Astrocyte (in vitro differentiated cells and primary cell): ENCODE measurements at places on chromosomes 2 and 18. TPM values are rescaled to one million over a fixed set of nuclear protein-coding genes. Genes with fewer than 3 reads are reported as not detected.

- H3K27me3 ChIP-seq = no peaks in the 10 kb centered on the region
- peak overlapping the region; percentile 52 for H3K27ac ChIP-seq
- no peak overlapping the region for H3K4me3 ChIP-seq
- peaks cover 40% of the 10 kb centered on the region for H3K4me1 ChIP-seq
- peak; percentile 96 for DNase-seq
- H3K36me3 ChIP-seq = no peaks in the 10 kb centered on the region
Observed at GRCh38 chr18:55141318-55141717, 182.1 kb upstream of the CCDC68 start.

- no peaks in the 10 kb centered on the region for H3K27me3 ChIP-seq
- H3K4me3 ChIP-seq = peak overlapping the region; percentile 96
- H3K4me1 ChIP-seq = peaks cover 10% of the 10 kb centered on the region
- peak overlapping the region; percentile 87 for H3K27ac ChIP-seq
Observed at GRCh38 chr18:28175930-28176697, 816 bp downstream of the CDH2 start.

DNA sequence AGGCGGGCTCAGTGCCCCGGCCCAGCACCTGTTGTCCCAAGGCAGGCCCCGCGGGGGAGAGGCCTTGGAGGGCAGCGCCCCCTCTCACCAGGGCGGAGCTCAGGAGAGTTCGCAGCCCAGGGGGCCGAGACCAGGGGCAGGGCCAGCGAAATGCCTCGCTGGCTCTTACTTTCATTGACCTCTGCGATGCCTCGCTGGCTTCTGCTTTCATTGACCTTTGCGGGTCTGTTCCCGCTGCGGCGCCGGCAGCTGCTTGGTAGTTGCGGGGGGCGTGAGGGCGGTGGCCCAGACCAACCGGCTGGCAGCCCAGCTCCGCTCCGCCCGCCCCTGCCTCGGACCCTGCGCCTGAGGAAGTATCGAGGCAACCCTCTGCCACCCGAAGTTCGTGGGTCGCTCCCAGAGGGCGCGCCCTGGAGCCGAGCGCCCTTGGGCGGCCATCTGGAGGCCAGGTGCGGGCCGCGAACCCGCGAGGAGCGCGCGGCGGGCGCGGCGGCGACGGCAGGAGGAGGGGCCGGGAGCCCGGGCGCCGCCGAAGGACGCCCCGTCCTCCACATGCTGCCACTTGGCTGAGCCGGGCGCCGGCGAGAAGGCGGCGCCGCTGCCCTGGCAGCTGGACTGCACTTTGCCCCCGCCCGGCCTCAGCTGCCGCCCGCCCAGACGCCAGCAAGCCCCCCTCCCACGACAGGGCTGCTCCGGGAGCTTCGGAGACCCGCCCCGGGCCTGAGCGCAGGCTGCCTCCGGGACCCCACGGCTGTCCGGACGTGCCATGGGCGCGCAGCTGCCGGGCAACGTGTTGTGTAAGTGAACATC is 118.0 kb upstream of the MSTN start:
- H3K27me3 ChIP-seq = no peaks in the 10 kb centered on the region
- H3K27ac ChIP-seq = no peak overlapping the region
- peak overlapping the region; percentile 58 for H3K4me3 ChIP-seq
- H3K4me1 ChIP-seq = peaks cover 9% of the 10 kb centered on the region
- DNase-seq = no peak

- H3K4me3 ChIP-seq = no peak overlapping the region
- H3K4me1 ChIP-seq = no peaks in the 10 kb centered on the region
- H3K27ac ChIP-seq = no peak overlapping the region
- DNase-seq = no peak
- no peaks in the 10 kb centered on the region for H3K27me3 ChIP-seq
Observed at GRCh38 chr2:213172641-213173040, 21.2 kb upstream of the IKZF2 start.

GRCh38 chr2:10495311-10495987 is 47.3 kb upstream of the ODC1 start:
- no peak overlapping the region for H3K4me3 ChIP-seq
- no peaks in the 10 kb centered on the region for H3K27me3 ChIP-seq
- H3K4me1 ChIP-seq = peaks cover 18% of the 10 kb centered on the region
- H3K36me3 ChIP-seq = no peaks in the 10 kb centered on the region
- no peak for DNase-seq

DNA sequence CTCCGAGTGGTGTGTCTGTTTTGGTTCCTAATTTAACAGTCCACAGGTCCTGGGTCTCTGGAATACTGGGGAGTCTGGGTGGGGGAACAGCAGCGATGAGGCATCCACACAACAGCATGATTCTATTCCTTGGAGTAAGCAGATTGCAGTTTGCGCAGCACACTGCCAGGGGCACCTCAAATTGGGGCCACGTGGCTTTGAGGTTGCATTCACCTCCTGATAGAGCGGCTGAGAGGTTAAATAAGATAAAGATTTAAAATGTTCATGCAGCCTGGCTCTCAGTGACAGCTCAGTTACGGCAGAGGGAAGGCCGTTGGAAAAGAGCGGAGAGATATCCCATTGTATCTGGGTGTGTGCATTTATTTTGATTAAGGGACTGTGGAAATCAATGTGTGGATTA is 202.3 kb downstream of the ASB1 start:
- no peaks in the 10 kb centered on the region for H3K27me3 ChIP-seq
- no peak for DNase-seq
- no peaks in the 10 kb centered on the region for H3K36me3 ChIP-seq
- no peak overlapping the region for H3K27ac ChIP-seq
- no peak overlapping the region for H3K4me3 ChIP-seq
- no peaks in the 10 kb centered on the region for H3K4me1 ChIP-seq

DNA sequence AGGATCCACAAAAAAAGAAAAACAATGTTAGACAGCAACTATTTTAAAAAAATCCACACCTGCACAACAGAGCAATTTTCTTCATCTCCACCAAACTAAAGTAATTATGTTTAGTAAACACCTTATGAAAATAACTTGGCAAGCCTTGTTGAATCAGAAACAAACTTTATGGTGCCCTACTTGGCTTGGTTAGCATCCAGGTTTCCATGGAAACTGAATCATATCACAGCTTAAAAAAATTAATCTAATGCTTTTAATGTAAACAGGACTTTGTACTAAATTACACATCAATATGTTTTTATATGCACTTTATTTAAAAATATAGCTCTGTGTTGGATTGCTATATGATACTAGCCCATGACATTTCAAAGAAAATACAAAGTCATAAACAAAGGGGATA is 1882.4 kb downstream of the SUCLG1 start:
- no peak overlapping the region for H3K4me3 ChIP-seq
- no peak overlapping the region for H3K27ac ChIP-seq
- H3K4me1 ChIP-seq = no peaks in the 10 kb centered on the region

GRCh38 chr2:221774136-221774535 is 202.0 kb upstream of the EPHA4 start:
- H3K27ac ChIP-seq = no peak overlapping the region
- no peaks in the 10 kb centered on the region for H3K4me1 ChIP-seq
- no peaks in the 10 kb centered on the region for H3K27me3 ChIP-seq
- no peak overlapping the region for H3K4me3 ChIP-seq

DNA sequence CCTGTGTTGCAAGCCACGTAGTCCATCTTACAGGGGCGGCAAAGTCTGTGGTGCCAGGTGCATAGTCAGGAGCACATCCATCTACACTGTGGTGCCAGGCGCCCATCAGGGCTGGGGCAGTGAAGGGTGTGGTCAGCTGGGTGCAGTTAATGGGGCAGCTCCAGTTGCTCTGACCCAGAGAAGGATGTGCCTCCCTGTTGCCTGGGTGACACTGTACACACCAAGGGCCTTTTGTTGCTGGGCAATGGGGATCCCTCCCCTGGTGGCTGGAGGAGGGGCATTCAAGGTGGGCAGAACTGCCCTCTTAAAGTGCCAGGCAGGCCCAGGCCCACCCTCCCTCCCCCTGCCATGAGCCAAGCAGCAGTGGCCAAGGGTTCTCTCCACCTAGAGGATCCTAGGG is 28.3 kb upstream of the IMP4 start:
- DNase-seq = no peak
- H3K27me3 ChIP-seq = no peaks in the 10 kb centered on the region
- H3K4me3 ChIP-seq = no peak overlapping the region
- H3K4me1 ChIP-seq = no peaks in the 10 kb centered on the region

DNA sequence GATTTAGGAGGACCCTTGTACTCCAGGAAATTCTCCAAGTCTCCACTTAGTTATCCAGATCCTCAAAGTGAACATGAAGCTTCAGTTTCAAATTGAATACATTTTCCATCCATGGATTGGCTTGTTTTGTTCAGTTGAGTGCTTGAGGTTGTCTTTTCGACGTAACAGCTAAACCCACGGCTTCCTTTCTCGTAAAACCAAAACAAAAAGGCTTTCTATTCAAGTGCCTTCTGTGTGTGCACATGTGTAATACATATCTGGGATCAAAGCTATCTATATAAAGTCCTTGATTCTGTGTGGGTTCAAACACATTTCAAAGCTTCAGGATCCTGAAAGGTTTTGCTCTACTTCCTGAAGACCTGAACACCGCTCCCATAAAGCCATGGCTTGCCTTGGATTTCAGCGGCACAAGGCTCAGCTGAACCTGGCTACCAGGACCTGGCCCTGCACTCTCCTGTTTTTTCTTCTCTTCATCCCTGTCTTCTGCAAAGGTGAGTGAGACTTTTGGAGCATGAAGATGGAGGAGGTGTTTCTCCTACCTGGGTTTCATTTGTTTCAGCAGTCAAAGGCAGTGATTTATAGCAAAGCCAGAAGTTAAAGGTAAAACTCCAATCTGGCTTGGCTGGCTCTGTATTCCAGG is at the start of gene CTLA4:
TSS of gene CTLA4 (plus strand) at position 211 of the 640 bp plus-strand sequence. CDS start at position 383, 172 bp downstream.
- no peak within 1 kb of the TSS for H3K4me3 ChIP-seq
- H3K4me1 ChIP-seq = no peaks in the 10 kb centered on the region
- DNase-seq = no peak
- H3K36me3 ChIP-seq = no peaks in the 10 kb centered on the region
- H3K27me3 ChIP-seq = peaks cover 9% of the 10 kb centered on the region

DNA sequence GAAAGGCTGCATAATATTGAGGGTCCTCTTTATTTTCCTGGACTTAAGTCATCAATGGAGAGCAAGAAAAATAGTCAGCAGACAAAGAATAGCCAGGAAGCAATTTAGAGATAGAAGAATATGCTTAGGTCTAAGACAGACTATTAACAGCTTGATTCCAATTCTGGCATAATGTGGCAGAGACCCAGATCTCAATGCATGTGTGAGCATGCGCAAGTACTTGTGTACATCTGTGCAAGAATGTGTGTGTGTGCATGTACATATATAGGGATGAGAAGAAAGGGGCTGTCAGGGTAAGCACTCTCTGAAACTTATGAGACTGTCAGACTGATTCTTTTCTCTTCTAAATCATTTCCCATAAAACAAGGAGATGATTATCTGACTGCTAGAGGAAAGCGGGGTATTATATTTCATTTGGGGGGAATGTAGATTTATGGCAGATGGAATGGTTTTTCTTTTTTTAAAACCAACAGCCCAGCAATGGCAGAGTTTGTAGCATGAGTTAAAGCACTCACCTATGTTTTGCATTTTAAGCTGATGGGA is 381.3 kb upstream of the SPRED2 start:
- no peak overlapping the region for H3K27ac ChIP-seq
- H3K4me3 ChIP-seq = no peak overlapping the region
- no peaks in the 10 kb centered on the region for H3K4me1 ChIP-seq
- no peaks in the 10 kb centered on the region for H3K36me3 ChIP-seq

DNA sequence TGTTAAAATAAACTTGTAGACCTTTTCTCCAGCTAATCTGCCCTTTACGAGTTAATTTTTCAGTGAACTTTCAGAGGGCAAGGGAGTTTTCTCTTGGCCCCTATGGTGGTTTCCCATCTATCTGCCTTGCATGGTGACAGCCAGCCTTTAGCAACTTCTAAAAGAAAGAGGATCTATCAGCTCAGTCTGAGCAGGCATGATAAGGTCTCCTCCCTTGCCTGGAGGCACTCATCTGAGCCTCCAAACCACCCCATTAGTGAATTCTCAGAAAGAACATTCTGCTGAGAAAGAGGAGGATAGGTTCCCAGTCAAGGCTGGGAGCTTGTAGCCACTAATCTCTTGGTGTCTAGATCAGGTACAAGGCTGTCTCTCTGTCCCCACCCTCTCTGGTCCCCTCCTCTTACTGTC is 10.7 kb upstream of the GYPC start:
- DNase-seq = no peak
- H3K27ac ChIP-seq = no peak overlapping the region
- no peaks in the 10 kb centered on the region for H3K36me3 ChIP-seq
- H3K4me3 ChIP-seq = no peak overlapping the region
- H3K27me3 ChIP-seq = no peaks in the 10 kb centered on the region

DNA sequence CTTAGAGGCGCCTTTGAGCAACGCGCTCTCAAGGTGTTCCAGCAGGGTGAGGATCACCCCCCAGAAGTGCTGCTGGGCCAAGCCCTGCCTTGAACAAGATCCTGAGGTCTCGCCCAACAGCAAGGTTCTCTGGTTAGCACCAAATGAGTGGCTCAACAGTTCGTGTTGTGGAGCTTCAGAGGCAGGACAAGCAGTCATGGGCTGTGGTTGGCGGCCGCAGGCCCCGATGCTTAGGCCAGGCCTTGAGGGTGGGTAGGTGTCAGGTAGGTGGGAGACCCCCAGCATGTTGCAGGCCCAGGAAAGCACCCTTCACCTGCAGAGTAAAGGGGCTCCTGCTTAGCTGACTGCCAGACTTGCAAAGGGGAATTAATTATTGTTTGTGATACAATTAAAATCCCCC is 70.2 kb upstream of the FOSL2 start:
- H3K27me3 ChIP-seq = no peaks in the 10 kb centered on the region
- H3K36me3 ChIP-seq = no peaks in the 10 kb centered on the region
- H3K4me3 ChIP-seq = no peak overlapping the region

GRCh38 chr18:49139766-49140165 is 189.0 kb upstream of the SMAD7 start:
- no peak overlapping the region for H3K4me3 ChIP-seq
- no peak overlapping the region for H3K27ac ChIP-seq
- H3K36me3 ChIP-seq = no peaks in the 10 kb centered on the region
- no peaks in the 10 kb centered on the region for H3K27me3 ChIP-seq
- H3K4me1 ChIP-seq = no peaks in the 10 kb centered on the region

- DNase-seq = peak; percentile 94
- peaks cover 46% of the 10 kb centered on the region for H3K4me1 ChIP-seq
- no peaks in the 10 kb centered on the region for H3K36me3 ChIP-seq
- peak overlapping the region; percentile 55 for H3K27ac ChIP-seq
Observed at GRCh38 chr18:22563164-22563583, 145.5 kb upstream of the CTAGE1 start.

DNA sequence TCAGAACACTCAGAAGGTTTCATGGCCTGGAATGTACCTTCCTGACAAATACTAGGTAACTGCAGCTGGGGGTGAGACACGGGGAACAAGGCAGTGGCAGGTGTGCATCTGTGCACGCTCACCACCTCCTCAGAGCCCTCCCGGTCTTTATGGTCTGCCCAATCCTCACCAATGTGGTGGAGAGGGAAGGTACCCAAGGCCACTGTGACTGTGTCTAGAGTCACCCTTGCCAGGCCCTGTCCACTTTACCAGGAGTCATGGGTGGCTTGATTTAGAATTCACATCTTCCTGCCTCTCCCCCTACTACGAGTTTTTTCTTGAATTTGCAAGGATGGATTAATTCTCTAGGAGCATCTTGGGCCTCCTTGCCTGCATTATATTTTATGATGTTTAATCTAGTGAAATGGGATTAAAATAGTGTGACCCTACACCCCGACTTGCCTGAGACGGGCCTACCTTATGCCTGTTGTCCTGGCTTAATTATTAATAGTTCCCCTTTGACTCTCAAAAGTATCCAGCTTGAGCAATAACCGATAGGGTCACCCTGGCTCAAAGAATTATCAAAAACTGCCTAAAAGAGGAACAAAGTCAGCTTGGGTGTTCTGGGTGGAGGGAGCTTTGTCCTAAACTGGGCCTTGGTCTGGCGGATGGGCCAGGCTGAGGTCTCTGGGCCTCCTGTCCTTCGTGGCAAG is 56.5 kb downstream of the ACAA2 start:
- no peaks in the 10 kb centered on the region for H3K4me1 ChIP-seq
- peaks cover 9% of the 10 kb centered on the region for H3K27me3 ChIP-seq
- no peaks in the 10 kb centered on the region for H3K36me3 ChIP-seq
- H3K4me3 ChIP-seq = no peak overlapping the region
- no peak for DNase-seq

Gene AGXT
- total RNA-seq = not detected in 2 replicates

Gene SPR
- 23.6 TPM in 2 replicates for total RNA-seq

Gene ITGA4
- total RNA-seq = 20.0 and 23.5 TPM in 2 replicates
